ENCODE measurements at places on chromosomes 16 and 17.

- no peak for DNase-seq
Observed at GRCh38 chr16:1102921-1103635, 7.0 kb upstream of the C1QTNF8 start.

GRCh38 chr17:76530095-76530723 lies 7.3 kb downstream of the CYGB start:
- no peak for DNase-seq

GRCh38 chr16:88975511-88976061 lies 1.4 kb downstream of the CBFA2T3 start:
- DNase-seq, result no peak

DNA sequence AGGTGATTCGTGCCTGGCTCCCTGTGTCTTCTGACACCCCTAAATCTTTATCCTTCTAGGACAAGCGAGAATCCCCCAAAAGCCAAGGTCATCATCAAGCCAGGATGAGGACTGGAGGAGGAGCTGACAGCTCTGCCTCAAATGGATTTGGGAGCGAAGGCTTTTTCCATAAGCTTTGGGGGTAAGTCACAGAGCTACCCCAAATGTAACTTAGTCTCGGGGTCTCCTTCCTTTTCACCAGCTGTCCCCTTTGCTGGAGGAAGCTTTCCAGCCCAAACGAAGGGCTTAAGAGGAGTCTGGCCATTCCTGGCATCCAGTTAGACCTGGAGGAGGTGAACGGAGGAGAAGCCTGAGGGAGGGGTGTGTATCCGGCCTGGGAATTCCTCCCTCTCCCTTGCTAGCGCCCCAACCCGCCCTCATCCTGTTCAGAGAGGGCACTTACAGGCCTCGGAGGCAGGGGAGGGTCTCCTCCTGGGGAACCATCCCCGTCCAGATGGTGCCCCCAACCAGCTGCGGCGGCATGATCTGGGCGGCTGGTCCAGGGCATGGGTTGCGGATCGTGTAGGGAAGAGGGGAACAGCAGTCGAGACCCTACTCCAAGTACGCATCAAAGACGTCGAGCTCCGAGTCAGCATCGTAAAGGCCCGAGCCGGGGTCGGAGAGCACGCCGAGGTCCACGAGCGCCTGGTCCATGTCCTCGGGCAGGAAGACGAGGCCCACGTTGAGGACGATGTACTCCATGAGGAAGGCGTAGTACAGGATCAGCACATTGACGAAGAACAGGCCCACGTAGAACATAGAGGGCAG lies 938 bp downstream of the DEXI start:
- no peak for DNase-seq

DNA sequence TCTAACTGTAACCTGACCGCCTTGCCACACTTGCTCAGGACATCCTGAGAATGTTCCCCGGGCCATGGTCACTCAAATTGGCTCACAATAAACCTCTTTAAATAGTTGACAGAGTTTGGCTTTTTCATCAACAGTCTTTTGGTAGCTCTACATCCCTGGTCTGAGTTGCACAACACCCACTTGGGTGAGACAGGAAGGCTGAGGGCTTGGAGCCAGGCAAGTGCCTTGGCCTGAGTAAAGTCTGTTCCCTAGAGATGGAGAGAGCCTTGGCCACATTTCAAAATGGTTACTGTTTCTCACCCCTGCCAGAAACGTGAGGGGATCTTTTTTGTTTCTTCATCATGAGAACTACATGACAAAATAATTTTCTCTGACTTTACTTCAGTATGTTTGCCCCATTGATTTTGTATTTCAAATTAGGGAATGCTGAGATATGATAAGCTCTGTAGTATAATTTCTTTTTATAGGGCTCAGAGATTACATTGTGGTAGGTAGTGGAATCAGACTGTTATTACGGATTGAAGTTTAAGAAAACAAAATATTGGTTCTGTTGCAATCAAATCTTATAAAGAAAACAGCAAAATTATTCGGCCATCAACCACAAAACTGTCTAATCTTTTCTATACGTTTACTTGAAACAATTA lies 53.9 kb upstream of the NETO2 start:
- no peak for DNase-seq

GRCh38 chr17:38333635-38334295 lies 10.0 kb downstream of the GPR179 start:
- DNase-seq, result no peak

GRCh38 chr17:2084036-2084765 lies 29.3 kb downstream of the HIC1 start:
- no peak for DNase-seq

- DNase-seq, result no peak
Observed at GRCh38 chr17:48544349-48545021, 424 bp downstream of the HOXB2 start.

DNA sequence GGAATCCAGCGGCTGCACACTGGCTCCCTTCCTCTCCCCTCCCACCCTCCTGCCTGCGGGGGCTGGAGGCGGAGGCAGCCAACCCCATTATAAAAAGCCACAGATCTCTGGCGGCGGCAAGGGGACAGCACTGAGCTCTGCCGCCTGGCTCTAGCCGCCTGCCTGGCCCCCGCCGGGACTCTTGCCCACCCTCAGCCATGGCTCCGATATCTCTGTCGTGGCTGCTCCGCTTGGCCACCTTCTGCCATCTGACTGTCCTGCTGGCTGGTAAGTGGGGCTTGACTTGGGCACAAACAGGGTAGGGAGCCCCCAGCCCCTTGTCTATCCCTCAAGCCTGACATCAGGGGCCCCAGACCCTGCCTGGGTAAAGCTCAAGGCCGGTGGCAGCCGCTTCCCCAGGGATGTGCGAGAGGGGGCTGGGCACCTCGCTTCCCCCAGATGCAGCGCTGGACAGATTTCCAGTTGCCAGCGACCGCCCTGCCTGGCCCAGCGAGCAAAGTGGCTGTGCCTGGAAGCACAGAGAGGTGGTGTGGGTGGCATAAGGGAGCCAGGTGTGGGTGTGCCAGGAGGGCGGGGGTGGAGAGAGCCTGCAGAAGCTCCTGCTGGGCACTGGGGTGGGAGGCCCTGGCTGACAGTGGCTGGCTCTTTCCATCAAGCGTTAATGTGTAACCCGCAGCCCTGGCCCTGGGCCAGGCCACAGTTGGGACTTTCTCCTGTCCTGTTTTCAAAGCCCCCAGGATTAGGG lies at the start of gene CX3CL1:
TSS of gene CX3CL1 (plus strand) at position 119 of the 745 bp plus-strand sequence. CDS start at position 198, 79 bp downstream.
- DNase-seq, result no peak

GRCh38 chr17:8073627-8074484 lies 13.7 kb downstream of the ALOX12B start:
- no peak for DNase-seq

- DNase-seq, result no peak
Observed at GRCh38 chr17:80110927-80111701, 9.7 kb downstream of the GAA start.

GRCh38 chr16:55487048-55487803 lies 8.2 kb downstream of the MMP2 start:
- no peak for DNase-seq

DNA sequence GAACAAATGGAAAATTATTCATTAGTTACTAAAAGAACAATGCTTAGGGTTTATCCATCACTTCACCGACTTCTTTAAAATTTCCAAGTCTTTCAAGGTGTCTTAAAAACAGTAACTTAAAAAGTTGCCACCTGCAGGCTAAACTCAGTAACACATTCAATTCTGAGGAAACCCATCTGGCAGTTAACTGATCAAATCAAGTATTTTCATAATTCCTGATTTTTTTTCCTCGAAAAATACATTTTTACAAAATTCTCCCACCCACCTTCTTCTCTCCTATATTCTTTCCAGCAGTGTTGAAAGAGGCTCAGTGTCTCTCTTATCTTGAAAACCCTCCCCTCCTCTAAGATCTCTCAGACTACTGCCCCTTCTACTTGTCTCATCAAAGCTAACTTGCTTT lies 29.9 kb downstream of the PARN start:
- no peak for DNase-seq

DNA sequence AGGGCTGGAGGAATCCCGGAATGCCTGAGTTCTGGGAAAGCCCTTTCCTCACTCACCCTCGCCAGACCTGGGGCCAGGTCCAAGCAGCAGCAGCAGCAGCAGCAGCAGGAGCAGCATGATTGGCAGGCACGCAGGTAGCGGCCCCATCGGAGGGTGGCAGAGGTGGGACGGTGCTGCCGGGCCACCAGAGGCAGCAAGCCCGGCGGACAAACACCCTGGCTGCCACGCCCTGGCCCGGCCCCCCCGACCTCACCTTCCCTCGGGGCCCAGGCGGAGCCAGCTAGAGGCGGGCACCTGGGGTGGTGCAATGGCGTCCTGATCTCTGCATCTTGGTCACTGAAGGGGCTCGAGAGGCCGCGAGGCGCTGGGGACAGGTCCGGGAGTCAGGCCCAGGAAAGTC lies 122.4 kb downstream of the LAT start:
- no peak for DNase-seq

GRCh38 chr17:17356149-17356930 lies 53.2 kb downstream of the NT5M start:
- peak; percentile 33 for DNase-seq

DNA sequence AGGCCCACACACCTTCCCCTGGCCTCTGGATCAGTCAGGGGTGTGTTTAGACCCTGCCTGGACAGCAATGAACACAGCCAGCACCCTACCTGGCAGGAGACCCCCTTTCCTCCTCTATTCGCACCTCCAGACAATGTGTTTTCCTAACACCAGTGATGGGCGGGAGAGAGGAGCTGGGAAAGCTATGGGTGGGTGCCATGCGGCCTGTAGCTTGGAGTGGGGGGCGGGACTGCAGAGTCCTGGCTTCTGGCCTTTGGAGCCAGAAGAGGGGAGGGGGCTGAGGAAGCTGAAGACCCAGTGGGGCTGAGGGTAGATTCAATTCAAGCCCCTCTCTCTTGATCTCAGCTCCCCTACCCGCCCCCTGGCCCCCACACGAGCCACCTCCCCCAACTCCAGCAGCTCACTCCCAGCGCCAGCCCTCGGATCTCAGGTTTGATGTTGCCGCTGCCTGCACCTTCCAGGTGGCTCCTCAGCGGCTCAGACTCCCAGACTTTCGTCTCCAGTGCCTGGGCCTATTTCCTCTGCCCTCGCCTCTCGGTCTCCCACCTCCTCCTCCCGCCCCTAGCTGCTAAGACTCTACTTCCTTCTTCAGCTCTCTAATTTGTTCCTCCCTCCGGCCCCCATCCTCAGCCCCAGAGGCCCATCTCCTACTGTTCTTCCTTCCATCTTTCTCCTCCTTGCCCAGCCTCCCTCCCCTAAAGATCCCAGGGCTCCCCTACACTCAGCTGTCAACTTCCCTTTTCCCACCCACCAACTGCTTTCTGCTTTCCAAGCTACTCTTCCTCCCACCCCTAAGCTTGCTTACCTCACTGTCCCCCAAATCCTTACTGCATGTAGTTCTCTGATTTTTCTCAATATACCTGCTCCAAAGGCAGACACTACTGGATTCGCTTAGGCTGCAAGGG lies 6.8 kb upstream of the SP6 start:
- DNase-seq, result no peak
